ENCODE measurements at places on chromosomes 2 and 18. TPM values are rescaled to one million over a fixed set of nuclear protein-coding genes. Genes with fewer than 3 reads are reported as not detected.

TYW5 gene
- 9.0 TPM for total RNA-seq

GAREM2 gene
- total RNA-seq: 3.0 TPM

TMEM198 gene
- 7.6 TPM for total RNA-seq

DLX2 gene
- total RNA-seq: 0.08 TPM

ANKRD30BL gene
- total RNA-seq: 0.14 TPM

C2orf76 gene
- total RNA-seq: 9.6 TPM

ANKRD39 gene
- total RNA-seq: 22.6 TPM

DTNA gene
- total RNA-seq: 19.3 TPM

CNTNAP5 gene
- not detected for total RNA-seq

LCT gene
- total RNA-seq: not detected

MAB21L4 gene
- 2.5 TPM for total RNA-seq

UGT1A4 gene
- not detected for total RNA-seq

ANKRD53 gene
- 0.54 TPM for total RNA-seq

- no peak for DNase-seq
Observed at GRCh38 chr2:205056151-205056561, 510.9 kb downstream of the PARD3B start.

DNA sequence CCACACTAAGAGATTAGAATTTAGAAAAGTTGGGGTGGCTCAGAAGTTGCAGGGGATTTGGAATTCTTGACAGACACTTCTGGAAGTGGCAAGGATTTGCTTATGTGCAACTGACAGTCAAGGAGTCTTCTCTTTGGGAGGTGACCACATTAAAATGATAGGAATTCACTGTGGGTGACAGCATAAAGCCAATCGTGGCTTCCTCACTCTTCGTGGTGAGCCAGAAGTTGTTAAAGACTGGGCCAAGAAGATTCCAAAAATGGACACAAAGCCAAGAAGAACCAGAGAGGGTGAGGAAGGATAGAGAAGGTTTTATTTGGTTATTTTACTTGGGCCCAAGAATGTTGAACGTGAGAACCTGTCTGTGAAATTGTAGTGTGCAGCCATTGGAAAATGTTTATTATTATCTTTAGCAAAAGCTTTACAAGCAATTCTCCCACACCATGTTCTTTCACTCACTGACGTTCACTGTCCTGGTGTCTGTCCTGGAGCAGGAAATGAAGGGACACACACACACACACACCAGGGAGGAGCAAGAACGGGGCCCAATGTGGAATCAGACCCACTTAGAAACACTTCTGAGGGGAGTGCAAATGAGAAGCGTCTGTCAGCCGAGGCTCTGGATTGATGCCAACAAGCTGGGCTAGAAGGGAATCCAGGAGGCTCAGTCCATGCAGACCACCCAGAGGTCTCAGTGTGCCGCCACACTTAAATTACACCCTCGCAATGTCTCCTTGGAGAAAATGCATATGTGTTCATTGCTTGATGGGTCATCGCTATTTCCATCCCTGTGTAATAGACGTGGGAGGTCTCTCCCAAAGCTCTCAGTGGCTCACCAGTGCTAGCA lies 37.2 kb downstream of the STEAP3 start:
- DNase-seq: no peak

- no peak for DNase-seq
Observed at GRCh38 chr2:102050854-102051391, 59.2 kb downstream of the IL1R2 start.

DNA sequence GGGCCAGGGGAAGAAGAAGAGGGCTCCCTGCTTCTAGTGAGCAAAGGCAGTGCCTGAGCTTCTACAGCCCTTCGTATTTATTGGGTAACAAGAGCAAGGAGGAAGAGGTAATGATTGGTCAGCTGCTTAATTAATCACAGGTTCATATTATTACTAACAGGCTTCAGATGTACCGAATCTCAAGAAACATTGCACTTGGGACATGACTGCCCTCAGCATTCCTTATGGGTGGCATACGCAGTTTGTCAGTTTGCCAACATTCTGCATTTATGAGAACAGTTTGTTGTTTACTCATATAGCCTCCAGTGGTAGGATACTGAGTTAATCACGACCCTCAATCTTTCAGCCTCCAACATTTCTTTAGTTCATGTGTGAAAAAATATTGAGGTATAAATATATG lies 84.5 kb downstream of the HIBCH start:
- no peak for DNase-seq

DNA sequence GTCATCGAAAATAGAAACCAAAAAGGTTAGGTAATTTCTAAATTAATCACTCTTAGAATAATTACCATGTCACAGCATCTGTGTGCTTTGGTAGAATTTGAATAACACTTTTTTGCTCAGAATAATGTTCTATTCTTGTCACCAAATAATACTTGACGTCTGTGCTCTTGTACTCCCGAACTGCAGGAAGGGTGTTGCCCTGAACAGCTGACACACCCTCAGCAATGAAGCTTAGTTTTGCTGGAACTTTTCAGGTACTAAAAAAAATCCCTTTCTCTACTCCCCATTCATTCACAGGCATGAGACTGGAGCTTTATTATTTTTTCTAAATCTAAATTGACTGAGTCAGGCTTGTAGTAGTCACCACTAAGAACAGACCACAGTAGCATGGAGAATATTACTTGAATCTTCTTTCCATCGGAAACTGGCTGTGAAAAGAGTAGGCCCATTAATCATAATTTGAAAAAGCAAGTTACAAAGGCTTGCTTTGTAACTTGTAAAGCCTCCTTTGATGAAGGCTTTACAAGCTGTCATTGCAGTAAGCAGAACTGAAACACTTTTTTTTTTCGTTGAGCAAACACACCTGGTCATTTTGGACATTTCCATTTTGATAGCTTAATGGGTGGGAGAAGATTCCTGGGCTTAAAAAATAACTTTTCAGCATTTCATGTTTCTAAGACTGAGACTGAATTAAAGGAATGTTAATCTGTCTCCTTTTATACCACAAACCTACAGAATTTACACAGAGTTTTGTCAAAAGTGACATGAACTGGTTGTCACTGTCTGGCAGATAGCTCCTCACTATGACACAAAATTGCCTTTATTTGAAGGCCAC lies 70.3 kb upstream of the PELI1 start:
- no peak for DNase-seq

GRCh38 chr2:136306836-136307235 lies 188.9 kb upstream of the CXCR4 start:
- no peak for DNase-seq

- DNase-seq: no peak
Observed at GRCh38 chr2:44191739-44192138, 23.1 kb downstream of the PPM1B start.

DNA sequence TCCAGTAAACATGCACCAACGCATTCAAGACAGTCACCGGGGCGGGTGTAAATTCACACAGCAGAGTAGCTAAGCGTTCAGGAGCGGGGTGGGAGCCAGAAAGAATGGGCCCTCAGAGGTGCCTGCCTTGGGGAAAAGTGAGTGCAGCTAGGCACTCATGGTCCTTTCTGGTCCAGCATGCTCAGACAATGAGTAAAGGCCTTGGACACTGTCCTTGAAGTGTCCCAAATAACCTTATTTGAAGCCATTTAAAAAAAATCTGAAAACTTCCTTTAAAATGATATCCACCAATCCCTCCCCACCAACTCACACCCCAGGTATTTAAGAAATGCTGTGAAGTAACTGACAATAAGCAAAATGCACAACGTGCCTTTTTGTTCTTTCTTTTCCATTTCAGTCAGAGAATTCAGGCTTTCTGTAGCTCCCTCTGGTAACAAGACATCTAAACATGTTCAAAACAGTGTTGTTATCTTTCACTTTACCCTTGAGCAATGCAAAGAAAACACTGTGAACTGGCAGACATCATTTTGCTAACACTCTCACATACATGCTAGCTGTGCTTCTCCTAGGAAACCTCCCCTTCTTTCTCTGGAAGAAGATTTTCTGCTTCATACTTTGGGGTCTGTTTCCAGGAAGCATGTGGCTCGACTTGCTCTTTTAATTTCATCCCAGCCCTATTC lies 445.1 kb upstream of the SPRED2 start:
- no peak for DNase-seq

DNA sequence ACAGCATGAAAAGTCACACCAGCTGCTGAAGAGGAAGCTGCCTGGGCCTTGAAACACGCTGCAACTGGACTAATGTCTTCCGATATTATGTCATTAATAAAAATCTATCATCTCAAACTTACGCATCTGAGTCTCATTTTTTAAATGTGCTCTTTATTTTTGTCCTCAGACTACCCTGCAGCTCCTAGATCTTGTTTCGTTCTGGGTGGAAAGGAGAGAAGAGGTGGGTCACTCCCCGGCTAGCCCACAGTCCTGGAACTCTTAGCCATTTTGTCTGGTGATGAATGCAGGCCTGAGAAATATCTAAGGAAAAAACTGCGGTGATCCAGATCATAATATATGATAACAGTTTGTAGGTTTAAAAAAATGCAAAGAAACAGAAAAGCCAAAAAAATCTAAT lies 73.3 kb downstream of the TXNL1 start:
- no peak for DNase-seq

GRCh38 chr2:105317937-105318336 lies 11.6 kb downstream of the TGFBRAP1 start:
- no peak for DNase-seq

- DNase-seq: no peak
Observed at GRCh38 chr2:86029873-86030272, 75.8 kb downstream of the POLR1A start.

GRCh38 chr2:83630351-83630750 lies 828.7 kb downstream of the SUCLG1 start:
- DNase-seq: no peak

GRCh38 chr2:214775971-214776370 lies 33.5 kb downstream of the BARD1 start:
- no peak for DNase-seq

DNA sequence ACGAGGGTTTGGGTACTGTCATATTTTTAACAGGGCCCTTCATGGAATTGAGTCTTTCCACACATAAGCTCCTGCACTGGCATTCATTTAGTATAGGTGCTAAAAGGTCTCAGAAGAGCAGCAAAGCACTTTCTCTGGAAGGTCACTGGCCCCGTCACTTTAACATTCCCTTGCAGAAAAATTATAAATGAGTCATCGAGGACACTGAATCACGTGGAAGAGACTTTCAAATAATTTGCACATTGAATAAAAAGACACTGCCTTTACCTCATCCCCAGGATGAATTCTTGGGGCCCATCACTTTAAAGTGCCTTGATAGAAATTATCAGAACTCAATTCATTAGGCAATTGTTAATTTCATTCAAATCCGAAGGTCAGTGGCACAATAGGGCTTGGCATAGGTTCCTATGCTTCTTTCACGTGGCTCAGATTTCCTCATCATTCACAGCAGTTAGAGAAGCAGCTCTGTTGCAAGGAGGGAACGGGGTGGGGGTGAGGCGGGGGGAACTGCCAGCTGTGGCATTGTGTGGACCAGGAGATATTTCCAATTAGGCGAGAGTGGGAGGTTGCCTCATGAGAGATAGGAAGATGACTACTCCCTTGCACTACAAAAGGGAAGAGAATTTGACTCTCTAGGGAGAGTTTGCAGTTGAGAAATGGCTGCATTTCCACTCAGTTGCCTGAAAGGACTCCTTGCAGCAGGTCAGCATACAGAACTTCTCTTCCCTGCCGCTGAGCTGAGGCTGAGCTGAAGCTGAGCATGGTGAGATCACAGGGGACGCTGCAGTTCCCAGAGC lies 86.3 kb upstream of the NPAS2 start:
- no peak for DNase-seq

DNA sequence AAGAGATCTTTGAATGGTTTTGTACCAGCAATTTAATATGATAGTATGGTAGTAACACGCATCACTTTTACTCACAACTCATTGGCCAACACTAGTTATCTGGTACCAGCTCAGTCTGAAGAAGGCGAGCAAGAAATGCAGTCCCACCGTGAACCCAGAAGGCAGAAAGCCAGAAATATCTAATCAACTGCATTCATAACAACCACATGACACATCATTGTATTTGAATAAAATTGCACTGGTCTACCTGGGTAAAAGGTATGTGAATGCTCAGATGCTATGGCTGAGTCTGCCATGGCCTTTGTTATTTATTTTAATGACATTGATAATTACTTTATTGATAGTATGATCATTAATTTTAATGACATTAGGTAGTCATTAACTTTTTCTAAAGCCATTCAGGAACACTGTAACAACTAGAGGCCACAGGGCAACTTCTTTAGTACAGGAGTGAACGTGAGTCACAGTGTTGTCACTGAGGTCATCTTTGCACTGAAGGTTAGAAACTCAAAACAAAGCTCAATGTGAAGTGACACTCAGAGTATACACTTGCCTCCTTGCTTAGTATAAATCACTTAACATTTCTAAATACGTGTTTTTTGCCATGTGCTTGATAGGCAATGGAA lies 475.6 kb upstream of the TNP1 start:
- peak; percentile 12 for DNase-seq

- no peak for DNase-seq
Observed at GRCh38 chr18:23243178-23243577, 107.9 kb downstream of the CABLES1 start.

DNA sequence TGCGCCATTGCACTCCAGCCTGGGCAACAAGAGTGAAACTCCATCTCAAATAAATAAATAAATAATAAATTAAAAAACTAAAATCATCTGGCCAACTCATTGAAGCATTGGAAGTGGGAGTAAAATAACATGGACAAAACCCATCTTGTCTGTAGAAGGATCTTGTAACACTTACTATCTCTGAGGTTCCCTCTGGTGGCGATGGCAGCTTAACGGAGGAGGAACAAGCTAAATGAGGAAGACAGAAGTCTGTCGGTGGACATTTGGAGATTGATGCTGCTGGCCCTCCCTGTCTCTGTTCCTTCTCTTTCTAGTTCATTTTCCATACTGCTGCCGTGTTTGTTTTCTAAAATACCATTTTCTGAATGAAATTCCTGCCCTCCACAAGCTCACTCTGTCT lies 43.4 kb downstream of the ZCCHC2 start:
- DNase-seq: no peak

DNA sequence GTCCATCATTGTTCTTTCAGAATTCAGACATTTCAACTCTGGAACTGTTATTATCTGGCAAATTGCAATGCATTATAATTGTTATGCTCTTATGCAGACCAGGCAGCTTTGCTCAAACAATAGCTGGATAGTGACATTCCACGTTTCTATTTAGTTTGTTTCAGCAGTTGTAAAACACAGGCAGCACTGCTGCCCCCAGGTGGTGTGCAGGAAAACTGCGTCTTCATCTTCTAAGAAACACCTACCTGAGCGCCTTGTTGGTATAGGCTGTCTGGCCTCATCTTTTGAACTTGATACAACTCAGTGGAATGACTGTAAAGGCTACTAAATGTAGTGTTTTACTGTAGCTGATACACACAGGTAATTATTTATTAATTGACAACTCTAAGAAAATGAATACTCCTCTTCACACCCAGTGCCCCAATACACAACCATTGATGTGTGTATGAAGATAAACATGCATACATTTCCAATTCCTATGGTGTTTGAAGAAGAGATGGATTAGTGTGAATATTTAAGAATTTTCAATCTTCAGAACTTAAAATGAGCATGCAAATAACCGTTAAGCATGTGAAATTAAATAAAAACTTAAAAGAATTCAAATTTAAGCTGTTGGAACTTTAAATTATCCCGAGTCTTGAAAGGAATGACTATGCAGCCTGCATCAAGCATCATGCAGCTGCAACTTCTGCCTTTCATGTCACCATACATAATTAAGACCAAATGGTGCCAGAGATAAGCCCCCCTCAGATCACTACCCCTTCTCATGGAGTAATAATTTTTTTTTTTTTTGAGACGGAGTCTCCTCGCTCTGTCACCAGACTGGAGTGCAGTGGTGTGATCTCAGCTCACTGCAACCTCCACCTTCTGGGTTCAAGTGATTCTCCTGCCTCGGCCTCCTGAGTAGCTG lies 85.6 kb downstream of the CD8B2 start:
- DNase-seq: peak; percentile 10
